A673 (cell line): ENCODE measurements at places on chromosomes 13 and 19. TPM values are rescaled to one million over a fixed set of nuclear protein-coding genes. Genes with fewer than 3 reads are reported as not detected.

The SHD gene
- total RNA-seq = not detected in 2 replicates

DNA sequence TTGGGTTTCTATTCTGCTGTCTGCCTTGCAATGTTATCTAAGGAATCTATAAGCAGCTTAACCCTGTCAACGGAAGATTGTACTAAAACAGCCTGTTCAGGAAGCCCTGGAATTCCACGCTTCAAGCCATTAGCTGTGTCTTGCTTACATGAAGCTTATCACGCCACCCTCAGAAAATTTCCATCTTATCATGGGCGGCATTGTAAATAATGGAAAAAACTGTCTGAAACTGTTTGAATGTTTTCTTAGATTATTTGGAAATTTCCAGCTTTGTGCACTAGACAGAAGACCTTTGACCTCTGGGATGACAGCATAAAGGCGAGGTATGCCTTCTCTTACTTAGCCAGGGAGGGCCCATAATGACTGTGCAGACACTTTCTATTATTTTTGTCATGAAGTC, 319.7 kb downstream of the KCNRG start:
- peak; percentile 24 for DNase-seq

GRCh38 chr19:10462557-10462956, 40.6 kb downstream of the KEAP1 start:
- no peak for DNase-seq

DNA sequence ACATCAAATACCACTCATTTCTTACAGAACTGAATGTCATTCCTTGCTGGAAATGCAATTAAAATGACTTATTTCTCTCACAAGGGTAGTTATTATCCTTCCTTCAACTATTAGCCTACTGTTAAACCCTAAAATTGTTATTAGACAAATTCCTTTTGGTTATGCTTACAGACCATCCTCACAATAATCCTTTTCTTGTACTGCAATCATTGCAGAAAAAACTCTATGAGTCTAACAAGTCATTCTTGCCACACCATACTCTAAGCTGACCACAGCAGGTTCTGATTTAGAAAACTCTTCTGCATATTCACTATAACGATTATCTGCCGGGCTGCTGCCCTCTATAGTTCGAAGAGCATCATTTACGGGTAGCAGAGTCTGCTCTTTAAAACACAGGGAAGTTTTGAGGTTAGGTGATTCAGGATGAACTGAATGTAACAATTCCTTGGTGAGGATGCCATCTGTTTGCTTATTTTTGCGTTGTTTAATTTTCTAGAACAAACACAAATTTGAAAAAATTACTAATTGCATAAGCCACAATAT, 38.2 kb downstream of the MTMR6 start:
- peak; percentile 80 for DNase-seq
